ENCODE measurements at places on chromosomes 11 and 22.

DNA sequence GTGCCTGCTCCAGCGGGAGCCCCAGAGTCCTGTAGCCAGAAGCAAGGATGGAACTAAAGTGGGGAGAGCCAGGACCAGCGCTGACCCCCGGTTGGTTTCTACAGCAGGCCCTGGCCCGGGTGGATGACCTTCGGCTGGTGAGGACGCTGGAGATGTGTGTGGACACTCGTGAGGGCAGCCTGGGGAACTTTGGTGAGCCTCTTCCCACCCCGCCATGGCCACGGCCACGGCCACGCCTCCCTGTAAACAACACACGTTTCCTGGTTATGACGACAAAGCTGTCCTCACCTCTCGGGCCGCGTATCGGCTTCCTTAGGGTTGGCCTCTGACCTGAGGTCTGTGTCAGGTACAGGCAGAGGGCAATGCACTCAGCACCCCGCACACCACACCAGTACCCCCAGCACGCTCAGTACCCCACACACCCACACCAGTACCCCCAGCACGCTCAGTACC is 4.1 kb downstream of the LRRC56 start:
- no peak for DNase-seq

DNA sequence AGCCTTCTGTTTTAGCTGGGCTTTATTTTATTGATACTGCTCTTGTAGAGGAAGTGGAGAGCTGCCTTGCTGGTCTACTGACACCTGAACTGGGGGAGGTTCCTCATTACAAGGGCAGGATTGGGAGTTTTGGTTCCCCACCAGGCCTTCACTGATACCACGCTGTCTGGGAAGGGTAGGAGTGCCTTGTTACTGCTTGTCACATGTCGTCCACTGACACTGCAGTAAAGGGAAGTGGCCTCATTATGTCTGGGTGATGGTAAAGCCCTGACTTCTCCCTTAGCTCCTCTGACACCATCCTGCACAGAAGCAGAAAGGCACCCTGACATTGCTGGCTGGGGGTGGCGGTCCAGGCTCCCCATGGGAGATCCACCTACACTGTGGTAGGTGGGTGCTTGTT is 38.7 kb upstream of the ELF5 start:
- DNase-seq = no peak

DNA sequence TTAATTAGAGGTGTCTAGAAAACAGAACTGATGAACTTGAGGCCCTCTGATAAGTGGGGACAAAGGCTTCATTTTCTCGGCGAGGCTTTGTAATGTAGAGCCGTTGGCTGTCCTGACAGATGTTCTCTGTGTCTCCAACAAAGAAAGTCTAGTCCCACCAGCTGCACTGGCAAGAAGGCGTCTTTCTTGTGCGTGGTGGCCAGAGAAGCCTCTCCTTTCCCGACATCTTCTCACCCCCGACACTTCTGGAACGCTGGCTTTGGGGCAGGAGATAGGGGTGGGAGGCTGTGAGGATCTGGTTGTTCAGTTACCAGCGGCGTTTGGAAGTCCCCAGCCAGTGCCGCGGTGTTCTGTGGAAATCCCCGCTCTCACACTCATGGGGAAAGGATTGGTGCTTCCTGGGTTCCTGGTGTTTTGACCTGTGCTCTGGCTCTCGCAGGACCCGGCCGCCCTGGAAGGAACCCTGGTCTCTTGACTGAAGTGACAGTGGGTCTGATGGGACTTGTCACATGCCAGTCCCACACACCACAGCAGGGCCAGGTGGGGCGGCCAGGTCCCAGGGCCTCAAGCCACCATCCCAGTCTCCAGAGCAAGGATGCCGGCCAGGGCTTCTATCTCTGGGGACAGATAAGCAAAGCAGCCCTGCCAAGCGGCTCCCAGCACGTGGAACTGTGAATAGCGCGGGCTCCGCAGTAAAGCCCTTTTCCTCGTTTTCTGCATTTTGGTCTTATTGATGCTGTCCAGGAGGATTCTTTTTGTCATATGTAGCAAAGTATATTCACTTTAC is 23.2 kb downstream of the FADS2 start:
- no peak for DNase-seq

- DNase-seq = no peak
Measured at GRCh38 chr11:110529043-110529442, 99.3 kb downstream of the FDX1 start.

DNA sequence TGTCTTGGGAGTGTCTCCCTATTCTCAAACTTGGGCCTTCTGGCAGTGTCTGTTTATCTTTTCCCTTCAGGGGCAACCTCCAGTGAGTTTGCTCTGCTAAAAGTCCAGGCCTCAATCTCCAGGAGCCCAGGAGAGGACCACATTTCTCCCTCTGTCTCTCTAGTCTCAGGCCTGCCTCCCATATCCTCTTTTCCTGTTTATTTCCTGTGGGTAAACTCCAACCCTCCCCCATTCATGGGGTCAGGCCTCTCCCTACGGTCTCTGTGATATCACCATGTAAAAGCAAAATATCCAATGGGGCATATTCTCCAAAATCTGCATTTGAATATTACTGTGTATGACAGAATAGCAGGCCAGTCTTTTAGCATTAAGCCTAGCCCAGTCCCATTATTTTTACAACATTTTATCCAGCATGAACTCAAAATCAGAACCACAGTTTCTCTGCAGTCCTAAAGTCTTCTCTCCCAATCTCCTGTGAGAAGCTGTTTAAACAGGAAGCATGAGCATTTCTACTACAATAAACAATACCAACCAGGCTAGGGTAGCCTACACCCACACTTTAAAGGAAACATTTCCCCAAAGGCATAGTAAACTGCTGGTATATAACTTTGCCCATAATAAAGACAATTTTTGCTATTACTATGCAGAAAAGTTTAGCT is 18.0 kb upstream of the TMEM135 start:
- no peak for DNase-seq

- no peak for DNase-seq
Measured at GRCh38 chr22:37951305-37951704, 2.1 kb downstream of the C22orf23 start.

DNA sequence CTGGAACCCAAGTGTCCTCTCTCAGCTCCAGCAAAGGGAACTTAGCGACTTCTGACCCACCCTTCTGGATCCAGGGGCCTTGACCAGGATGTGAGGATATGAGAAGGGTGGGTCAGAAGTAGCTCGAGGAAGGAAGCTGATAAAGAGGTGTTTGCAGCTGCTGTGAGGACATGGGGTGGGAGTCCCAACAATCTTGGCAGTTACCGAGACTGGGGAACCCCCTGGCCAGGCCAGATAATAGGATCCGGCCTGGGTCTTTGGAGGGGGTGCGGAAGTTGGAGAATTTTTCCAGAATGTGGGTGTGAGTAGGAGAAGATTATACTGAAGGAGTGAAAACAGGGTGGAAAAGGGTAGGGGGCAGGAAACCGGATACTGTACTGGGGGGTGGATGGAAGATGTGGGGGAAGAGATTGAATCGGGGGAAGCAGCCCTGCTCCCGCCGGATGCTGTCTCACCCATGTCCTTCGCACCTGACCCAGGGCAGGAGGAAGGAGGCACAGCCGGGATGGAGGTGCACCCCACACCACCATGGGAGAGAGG is 2.8 kb upstream of the MCAM start:
- no peak for DNase-seq

- no peak for DNase-seq
Measured at GRCh38 chr11:76376746-76377558, 4.0 kb downstream of the THAP12 start.

DNA sequence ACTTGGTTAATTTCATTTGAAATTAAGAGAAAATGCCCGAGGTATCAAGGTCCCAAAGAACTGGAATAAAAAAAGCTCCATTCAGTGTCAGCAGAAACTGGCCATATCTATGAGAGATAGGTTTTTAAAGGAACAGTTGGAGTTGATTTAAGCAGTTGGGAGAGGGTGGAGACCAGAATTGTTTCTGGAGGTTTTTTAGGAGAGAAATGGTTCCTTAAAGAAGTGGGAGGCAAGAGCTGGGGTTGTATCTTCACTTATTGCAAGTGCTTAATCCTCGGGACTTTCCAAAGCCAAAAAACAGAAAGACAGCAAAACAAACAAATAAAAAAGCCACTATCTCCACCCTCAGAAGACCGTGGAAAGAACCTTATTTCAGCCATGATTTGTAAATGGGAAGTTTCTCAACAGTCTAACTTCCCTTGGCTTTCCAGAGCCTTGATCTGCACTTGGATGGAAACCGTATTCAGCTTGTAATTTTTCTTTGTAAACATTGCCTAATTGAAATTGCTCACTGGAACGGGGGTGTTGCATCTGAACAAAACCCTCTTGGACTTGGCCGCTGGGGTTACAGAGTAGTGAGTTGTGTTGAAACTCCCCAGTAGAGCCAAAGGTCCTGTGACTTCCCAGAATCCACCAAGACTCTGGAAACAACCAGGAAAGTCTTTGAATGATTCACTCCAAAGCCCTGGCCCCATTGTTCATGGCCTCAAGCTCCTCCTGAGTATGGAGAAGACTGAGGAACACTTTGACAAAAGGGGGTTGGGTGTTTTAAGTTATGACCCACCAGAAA is 115.6 kb downstream of the SLC1A2 start:
- no peak for DNase-seq

DNA sequence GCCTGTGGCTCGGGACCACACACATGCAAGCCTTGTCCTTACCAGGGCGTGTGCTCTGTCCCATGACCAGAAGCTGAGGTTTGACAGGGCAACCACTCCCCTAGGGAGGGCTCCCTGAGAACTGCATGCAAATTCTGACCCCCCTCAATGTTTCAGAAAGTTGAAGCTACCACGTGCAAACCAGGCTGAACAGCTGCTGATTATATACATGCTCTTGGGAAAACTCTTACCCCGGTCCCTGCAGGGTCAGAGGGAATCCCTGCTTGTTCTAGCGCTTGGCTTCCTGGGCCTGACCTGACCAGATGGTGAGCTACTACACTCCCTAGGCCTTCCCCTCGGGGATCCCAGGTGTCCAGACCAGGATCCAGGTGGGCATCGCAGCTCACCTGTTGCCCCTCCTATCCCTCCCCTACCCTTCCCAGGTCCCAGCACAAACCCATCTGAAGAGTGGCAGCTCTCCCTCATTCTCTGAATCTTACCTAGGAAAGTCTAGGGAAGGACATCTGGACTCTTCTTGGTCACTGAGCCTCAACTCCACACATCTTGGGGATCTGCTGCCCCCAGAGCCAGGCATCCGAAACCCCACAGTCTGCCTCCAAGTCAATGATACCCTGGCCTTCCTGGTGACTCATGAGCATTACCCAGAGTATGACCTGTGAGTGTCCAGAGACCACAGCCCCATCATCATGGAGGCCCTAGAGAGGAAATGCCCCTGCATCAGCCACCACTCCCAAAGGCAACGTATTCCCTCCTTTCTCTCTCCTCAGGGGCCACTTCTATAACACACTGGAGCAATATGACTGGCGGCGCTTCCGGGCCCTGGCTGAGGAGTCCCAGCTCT is 61.5 kb downstream of the BTG4 start:
- no peak for DNase-seq

GRCh38 chr22:43435851-43436811 is 24.3 kb downstream of the MPPED1 start:
- DNase-seq = no peak

DNA sequence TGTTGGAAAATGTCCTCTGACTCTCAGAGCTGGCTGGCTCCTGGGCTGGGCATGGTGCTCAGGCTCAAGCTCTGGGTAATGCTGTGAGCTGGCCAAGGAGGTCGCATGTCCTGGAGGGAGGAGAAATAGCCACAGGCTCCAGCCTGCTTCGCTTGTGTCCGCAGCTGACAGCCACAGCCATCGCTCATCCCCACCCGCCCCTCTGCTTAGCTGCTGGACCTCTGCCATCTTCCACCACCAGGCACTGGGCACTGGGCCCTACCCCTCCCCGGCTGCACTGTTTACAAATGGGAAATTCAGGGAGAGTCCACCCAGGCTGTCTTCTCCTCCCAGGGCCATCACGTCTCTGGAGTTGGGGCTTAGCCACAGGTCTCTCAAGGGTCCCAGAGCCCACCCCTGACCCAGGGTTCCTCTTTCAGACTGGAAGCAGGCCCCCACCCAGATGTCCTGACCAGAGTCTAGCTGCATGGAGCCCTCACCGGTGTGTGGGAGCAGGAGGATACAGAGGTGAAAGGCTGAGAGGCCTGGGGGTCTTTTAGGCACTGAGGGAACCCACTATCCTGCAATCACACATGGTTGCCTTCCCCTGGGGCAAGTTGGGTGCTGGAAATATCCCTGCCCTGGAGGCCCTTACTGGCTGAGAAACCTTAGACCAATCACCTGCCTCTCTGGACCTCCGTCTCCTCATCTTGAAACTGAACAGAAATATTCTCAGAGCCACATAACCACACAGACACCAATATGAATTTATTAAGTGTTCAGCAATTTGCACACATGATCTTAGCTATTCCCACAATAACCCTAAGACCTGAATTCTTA is 62.7 kb downstream of the CD82 start:
- DNase-seq = peak; percentile 16

DNA sequence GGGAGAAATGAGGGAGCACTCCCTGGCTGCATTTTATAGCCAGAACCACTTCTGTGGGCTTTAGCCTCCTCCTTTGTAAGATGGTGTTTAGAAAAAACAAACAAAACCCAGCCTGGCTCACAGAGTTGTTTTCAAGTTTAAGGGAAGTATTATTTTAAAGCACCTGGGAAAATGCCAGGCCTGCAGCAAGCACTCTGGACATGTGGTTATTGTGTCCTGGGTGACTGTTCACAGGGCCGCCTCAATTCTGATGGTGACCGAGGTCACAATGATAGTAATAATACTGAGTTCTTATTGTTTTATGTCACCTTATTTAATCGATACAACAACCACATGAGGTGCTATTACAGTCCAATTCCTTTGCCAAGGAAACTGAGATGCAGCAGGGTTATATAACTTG is 20.7 kb upstream of the SLC22A12 start:
- no peak for DNase-seq
